ENCODE measurements at places on chromosomes 4 and X.

DNA sequence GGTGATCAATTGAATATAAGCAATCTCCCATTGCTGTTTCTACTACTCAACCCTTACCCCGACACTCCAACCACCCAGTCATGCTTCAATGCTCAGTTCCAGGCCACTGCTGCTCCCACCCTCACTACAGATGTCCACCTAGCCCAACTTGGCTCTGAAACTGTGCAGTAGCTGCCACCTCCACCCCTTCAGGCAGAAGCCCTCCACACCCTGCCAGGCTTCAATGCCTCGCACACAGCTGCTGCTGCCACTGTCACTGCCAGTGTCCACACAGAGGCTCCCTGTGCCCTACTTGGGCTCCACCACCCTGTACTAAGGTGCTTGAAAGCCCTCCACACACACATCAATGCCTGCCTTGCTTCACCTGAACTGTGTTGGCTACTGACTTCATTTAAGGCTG, 34.6 kb downstream of the LAMTOR3 start:
- no peak for DNase-seq

DNA sequence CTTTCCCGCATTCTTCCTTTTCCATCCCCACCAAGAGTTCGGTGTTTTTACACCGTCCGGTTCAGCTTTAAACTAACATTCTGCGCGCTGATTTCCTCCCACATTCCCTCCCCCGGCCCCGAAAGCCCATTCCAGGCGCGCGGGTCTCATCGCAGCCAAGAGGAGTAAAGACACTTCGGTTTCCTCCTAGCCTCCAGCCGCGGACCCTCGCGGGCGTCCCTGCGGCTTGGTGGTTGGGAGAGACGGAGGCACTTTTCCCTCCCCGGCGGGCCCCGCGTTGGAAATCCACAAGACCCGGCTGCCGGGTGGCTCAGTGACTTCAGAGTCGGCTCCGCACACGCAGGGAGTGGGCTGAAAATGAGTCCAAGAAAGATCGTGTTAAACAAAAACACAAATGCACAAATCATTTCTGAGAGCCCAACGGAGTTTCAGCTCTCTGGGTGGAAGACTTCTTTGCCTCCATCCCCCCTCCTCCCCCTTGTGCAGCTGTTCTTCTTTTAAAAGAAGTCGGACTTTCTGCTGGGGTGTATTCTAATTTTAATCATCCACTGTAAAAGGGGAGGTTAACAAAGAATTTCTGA, 2.0 kb upstream of the ARX start:
- DNase-seq: no peak

DNA sequence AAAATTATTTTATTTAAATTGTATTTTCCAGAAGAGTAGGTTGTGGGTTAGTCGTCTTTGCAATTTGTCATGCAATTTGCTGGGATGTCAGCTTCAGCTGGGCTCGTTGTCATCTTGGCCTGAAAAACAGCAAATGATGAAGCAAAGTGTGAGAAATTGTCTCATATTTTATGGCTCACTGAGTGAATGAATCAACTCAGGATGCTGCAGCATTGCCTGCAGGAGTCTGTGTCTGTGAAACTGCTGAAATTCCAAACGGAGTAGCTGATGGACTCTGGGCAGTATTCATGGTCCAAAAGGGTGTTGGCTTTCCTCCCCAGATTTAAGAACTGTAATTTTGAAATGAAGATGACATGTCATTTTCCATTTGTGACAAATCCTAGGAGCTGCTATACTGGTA, 37.2 kb downstream of the CXCL8 start:
- DNase-seq: no peak

DNA sequence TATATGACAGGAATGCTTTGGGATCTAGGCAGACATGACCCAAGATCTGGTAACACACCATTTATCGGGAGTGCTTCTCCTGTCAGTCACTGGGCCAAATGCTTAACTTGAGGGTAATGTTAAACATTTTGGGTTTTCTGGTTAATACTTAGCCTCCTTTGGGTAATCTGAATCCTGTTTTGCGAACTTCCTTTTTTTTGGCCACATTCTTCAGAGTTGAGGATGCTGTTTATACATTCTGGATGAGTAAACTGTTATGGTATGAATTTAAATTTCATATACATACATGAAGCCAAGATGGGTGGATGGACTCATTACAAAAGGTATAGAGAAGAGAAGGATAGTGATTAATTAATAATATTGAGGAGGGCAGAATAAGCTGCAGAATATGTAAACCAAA, 36.1 kb downstream of the MID1IP1 start:
- no peak for DNase-seq

GRCh38 chr4:105594099-105595010, 41.9 kb downstream of the ARHGEF38 start:
- DNase-seq: no peak

- peak; percentile 28 for DNase-seq
Measured at GRCh38 chrX:80876877-80877276, 67.2 kb upstream of the BRWD3 start.
